Nephron progenitor cell (in vitro differentiated cells): ENCODE measurements at places on chromosomes 12 and 14.

DNA sequence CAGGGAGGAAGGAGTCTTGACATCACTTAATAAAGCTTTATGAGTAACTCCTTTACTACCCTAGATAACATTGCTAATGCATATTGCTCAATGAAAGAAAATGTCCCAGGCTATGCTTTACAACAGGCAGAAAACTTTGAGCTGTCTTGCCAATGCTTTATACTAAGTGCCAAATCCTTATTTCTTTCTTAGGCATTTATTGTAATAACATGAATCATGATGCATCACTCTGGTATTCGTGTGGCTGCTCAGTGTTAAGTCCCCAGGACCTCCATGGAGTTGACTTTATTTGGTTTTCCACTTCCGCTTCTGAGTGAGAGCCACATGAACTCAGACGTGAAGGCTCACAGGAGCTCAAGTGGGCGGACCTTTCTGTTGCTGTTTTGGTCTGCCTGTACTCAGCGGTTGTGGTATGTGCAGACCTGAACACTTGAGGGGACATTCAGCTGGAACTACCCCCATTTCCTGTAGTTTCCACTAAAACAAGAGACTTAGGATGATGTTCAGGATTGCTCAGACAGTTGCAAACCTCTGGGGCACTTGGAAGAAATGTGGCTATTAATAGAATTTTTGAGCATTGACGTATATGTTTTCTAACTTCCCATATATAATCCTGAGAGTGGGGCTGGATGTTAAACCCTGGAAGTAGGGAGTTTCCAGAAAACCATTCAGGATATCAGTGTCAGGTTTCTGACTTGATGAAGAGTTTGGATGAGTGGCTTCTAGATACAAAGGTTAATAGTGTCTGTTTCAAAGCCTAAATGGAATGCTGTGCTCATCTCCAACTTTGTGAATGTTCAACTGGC, 258.6 kb downstream of the MSRB3 start:
- no peak for DNase-seq

DNA sequence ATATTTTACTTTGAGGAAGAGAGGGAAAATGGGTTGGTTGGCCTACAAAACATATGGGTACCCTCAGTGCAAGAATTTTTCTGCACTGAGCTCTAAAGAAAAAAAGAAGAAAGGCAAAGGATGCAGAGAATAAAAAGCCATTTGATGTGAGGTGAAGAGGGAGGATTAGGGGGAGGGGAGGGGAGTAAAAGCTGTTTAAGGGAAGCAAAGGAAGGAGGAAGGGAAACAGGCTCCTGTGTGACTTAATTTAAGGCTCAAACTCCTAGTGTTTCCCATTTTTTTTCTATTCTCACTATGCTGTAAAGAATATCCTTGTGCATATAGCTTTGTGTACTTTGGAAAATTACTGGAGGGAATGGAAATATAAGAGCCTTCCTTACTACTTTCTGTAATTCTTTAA, 78.7 kb downstream of the NKX2-1 start:
- DNase-seq = no peak

DNA sequence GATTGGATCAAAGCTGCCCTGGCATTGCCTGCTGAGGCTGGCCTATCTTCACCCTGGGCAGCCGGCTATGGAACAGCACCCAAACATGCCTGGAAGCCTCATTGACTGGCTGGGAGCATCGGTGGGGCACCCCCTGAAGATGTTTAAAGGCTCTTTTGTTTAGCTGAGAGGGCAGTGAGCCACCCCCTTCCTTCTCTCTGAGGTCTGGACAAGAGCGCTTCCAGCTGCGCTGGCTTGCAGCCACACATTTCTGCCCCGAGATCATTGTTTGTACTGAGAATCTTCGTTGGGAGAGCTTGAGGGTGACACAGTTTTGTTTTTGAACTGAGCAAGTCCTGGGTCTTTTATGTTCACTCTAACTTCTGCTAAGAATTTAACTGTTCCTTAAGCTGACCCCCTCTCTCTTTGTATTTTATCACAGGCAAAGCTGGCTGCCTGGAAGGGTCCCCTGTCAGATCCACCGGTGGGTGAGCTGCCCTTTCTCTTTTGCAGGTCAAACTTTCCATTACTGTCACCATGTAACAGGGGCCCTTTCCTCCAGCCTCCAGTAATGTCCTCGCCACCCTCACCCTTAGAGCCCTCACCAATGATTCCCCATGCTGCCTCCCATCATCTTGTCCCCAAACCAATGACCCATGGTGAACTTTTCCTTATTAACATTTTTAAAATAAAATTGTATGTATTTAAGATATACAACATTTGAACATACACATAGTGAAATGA, 212.2 kb downstream of the KIF26A start:
- DNase-seq = no peak

DNA sequence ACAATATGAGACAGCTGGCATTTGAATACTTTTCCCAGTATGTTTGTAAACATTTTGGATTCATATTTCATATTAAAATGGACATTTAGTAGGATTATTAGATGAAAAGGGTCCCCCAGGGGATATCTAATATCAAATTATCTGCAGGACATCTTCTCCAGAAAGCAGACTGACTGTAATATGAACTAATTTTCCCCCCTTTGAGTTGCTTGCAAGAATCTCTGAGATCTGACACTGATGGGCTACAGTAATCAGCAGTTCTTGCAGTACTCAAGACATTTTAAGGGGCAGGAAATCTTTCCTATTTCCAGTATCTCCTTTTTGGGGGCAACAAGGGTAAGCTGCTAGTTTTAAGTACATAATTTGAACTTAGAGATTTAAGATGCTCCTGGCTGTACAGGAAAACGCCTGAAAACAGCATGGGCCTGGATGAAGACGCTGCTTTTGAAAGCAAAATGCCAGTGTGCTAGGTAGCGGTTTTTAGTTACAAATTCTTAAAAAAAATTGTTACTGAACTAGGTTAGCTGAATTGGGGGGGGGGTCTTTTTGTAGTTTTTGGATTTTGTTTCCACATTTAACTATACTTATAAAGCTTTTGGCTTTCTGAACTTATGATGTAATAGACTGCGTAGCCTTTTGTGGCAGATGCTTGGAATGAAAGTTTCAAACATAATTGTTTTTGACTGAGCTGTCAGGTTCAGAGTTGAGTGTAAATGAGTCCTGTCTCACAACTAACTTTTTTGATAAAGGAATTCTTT, 2.2 kb downstream of the FRMD6 start:
- no peak for DNase-seq

GRCh38 chr14:52253503-52253902, 14.0 kb upstream of the PTGDR start:
- DNase-seq = no peak

- no peak for DNase-seq
Measured at GRCh38 chr12:61574339-61574738, 685.9 kb upstream of the USP15 start.

- DNase-seq = no peak
Measured at GRCh38 chr12:44917141-44917540, 41.0 kb upstream of the NELL2 start.

- no peak for DNase-seq
Measured at GRCh38 chr14:84228702-84229101, 1301.2 kb upstream of the FLRT2 start.

DNA sequence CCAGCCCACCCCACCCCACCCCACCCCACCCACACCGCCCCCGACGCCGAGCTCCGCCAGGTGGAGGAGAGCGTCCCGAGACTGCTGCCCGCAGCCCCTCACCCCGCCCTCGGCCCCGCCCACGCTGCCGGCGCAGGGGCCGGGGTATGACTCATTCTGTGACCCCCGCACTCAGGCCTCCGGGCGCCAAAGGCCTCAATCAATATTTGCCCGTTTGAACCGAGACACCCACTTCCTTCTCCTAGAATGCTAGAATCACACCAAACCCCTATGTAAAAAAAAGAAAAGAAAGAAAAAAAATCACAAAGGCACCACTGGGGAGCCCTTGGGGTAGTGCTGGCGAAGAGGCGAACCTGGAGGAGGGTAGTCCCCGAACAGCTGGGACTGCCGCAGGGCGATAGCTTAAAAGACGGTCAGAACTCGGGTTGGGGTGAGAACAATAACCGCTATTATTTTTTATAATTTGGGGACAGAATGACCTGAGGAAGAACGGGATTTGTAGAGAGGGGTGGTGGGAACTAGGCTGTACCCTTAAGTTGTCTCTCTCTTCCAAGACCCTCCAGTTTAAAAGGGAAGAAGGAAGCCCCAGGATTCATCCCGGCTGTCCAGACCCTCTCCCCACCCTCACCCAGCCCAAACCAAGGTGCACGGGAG, 894 bp downstream of the KRT8 start:
- DNase-seq = peak; percentile 75

- no peak for DNase-seq
Measured at GRCh38 chr12:105280966-105281693, 45.2 kb upstream of the APPL2 start.

- DNase-seq = peak; percentile 12
Measured at GRCh38 chr14:97185186-97185585, 388.0 kb downstream of the VRK1 start.

- DNase-seq = no peak
Measured at GRCh38 chr14:106174206-106174605, 647.8 kb downstream of the TMEM121 start.

DNA sequence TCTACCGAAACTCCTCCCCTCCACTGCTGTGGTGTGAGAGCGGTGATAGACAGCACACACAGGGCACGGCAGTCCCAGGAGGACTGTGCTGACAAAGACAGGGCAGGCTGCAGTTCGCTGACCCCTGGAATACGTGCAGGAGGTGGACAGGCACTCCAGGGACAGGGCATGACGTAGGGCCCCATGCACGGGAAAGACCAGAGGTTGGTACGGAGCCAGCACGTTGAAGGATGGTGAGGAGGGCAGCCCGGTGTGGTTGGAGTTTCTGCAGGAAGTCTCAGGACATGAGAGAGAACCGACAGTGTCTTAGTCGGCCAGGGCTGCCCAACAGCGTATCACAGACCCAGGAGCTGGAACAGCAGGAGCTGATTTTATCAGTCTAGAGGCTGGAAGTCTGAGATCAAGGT, 254.2 kb upstream of the FKBP4 start:
- DNase-seq = peak; percentile 35

GRCh38 chr12:108327621-108328344, 11.3 kb downstream of the CMKLR1 start:
- DNase-seq = no peak

GRCh38 chr14:56199982-56200577, 81.9 kb downstream of the PELI2 start:
- no peak for DNase-seq

GRCh38 chr14:26947265-26947664, 349.4 kb upstream of the NOVA1 start:
- no peak for DNase-seq

DNA sequence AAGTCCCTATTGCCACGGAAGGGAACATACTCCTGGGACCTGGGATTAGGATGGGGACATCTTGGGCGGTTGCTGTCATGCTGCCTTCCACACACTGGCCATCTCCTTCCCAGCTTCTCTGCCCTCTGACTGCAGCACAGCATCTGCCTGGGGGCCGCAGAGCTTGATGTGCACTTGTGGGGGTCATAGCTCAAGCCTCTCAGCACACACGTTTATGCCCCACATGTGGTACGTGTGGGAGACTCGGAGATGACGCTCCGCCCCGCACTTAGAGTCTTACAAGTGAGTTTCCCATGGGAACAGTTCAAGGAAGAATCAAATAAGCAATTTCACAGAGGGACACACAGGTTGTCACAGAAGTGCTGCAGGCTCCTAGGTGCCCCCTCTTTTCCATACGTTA, 8.6 kb downstream of the ACADS start:
- no peak for DNase-seq

GRCh38 chr12:9646794-9647781, 22.4 kb upstream of the CLEC2D start:
- peak; percentile 8 for DNase-seq

- DNase-seq = no peak
Measured at GRCh38 chr12:121365416-121366062, 13.3 kb upstream of the ANAPC5 start.

GRCh38 chr12:31568498-31568897, 22.4 kb downstream of the DENND5B start:
- DNase-seq = no peak

DNA sequence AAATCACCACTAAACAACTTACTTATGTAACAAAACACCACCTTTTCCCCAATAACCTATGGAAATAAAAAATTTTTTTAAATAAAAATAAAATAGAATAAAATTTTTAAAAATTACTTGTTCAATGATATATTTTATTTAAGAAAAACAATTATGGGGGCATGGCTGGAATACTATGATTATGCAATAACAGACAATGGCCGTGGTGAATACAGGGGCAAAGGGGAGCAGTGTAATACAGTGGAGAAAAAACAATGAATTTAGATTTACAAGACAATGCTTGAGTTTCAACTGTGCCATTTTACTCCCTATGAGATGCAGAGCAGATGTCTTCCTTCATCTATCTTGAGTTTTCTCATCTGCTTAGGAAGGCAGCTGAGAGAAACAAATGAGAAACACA, 72.9 kb downstream of the BLTP3B start:
- no peak for DNase-seq

DNA sequence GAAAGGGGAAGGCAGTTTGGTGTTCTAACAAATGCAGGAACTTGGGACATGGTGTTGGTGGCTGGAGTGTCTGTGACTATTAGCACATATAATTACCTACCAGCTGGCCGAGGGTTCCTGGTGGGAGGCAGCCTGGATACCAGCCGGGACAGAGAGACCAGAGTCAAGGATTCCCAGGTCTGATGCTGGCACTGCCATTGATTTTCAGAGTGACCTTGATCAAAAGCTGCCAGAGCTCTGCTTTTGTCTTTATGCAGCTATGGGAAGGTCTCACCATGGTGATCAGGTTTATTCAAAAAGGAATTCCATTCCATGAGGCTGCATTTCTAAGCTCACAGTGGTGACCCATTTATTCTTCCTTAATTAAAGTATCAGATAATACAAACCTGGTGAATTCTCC, 101.0 kb upstream of the PWP1 start:
- no peak for DNase-seq

- DNase-seq = no peak
Measured at GRCh38 chr14:36256126-36256801, 64.2 kb downstream of the MBIP start.

DNA sequence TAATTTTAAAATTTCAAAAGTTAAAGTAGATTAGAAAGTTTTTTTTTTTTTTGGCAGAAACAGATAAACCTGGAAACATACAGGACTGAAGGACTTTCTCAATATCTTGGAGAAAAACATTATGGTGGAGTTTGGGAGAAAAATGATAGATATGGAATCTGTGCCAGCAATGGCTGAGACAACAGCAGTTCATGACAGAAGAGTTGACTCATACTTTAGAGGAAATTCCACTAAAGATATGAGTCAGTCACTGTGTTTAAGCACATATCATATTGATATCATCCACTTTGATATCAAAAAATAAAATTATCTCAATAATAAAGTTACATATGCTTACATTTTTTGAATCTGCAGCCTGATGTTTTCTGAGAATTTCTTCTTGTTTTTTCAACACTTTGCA, 193.9 kb upstream of the OR4E1 start:
- DNase-seq = no peak

DNA sequence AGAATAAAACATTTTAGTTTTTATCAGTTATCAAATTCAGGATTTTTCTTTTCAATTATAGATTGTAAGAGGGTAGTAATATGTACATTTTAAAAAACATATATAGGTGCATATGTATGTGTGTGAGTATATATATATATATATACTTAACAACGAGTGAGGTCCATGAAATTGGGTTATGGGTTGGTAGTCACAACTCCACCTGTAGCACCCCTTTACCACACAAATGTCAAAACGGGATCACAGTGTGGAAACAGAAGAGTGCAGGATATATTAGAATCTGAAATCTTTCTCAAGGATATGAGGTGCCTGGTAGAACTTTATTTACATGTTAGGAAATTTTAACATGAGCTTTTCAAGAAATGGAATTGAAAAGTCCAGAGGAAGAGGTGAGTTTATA, 31.3 kb downstream of the MIA2 start:
- DNase-seq = no peak
